Esophagus muscularis mucosa (tissue), 4 donors: ENCODE measurements at places on chromosomes 16 and 17.

DNA sequence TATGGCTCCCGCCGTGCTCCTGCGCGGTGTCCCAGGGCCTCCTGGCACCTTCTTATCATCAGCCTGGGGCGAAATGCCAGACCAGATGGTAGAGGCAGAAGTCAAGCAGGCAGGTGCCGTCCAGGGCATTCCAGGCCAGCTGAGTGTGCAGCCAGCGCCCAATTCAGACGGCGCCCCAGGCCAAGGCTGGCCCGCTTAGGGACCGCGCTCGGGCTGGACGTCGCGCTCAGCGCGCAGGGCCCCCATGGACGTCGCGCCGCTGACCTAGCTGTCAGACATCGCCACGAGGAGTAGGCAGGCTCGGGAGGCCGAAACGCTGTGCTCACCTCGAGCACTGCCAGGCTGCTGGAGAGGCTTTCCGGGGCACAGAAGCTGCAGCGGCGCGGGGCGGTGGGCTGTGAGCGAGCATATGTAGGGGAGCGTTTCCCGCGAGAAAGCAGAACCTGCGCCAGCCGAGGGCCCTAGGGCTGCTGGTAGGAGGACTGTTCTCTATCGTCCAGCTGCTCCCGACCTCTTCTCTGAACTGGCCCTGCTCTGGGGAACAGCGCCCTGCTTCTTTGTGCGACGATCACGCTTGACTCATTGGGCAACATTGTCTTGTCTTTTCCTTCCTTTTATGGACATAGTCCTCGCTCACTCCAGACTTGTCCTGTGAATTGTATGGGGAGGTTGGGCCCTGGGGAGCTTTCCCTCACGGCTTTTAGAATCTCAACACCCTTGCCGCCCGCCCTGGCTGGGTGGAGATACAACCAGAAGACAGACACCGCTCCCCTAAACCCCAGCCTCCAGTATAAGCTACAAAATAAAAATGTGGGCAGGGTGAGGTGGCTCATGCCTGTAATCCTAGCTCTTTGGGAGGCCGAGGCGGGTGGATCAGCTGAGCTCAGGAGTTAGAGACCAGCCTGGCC is 8.4 kb upstream of the CA4 start:
- no peak for DNase-seq

- DNase-seq: no peak
Observed at GRCh38 chr17:47702391-47702995, 8.5 kb downstream of the TBKBP1 start.

- DNase-seq: no peak
Observed at GRCh38 chr17:73546770-73547536, 97.3 kb downstream of the SDK2 start.

- DNase-seq: no peak
Observed at GRCh38 chr17:77306048-77306789, 165.4 kb downstream of the SEC14L1 start.

- no peak for DNase-seq
Observed at GRCh38 chr17:39640591-39641031, 3.7 kb downstream of the STARD3 start.

GRCh38 chr16:80788027-80788426 is 16.4 kb downstream of the CDYL2 start:
- no peak for DNase-seq

GRCh38 chr17:65270499-65271253 is 133.5 kb downstream of the RGS9 start:
- no peak for DNase-seq

GRCh38 chr17:19728084-19728495 is 11.7 kb upstream of the SLC47A2 start:
- DNase-seq: peak; percentile 96

- DNase-seq: no peak
Observed at GRCh38 chr17:40937384-40937819, at the start of gene KRT23. Gene KRT23 (minus strand): TSS chr17:40937646. CDS start chr17:40936603, 1,043 bp downstream.

DNA sequence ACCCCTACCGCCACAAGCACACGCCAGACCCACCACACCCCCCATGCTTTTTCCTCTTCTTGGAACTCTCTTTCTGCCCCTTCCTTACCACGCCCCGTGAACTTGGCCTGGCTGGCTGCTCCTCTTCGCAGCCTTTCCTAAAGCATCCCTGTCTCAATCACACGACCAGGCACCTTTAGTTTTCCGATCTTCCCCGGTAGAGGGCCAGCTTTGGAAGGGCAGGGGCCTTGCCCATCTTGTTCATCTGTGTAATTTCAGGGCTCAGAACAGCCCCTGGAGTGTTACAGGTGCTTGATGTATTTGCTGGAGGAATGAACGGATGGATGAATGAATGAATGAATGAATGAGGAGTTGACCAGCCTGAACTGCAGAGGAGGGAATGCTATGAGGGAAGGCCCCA is 3.7 kb downstream of the SPPL2C start:
- no peak for DNase-seq

DNA sequence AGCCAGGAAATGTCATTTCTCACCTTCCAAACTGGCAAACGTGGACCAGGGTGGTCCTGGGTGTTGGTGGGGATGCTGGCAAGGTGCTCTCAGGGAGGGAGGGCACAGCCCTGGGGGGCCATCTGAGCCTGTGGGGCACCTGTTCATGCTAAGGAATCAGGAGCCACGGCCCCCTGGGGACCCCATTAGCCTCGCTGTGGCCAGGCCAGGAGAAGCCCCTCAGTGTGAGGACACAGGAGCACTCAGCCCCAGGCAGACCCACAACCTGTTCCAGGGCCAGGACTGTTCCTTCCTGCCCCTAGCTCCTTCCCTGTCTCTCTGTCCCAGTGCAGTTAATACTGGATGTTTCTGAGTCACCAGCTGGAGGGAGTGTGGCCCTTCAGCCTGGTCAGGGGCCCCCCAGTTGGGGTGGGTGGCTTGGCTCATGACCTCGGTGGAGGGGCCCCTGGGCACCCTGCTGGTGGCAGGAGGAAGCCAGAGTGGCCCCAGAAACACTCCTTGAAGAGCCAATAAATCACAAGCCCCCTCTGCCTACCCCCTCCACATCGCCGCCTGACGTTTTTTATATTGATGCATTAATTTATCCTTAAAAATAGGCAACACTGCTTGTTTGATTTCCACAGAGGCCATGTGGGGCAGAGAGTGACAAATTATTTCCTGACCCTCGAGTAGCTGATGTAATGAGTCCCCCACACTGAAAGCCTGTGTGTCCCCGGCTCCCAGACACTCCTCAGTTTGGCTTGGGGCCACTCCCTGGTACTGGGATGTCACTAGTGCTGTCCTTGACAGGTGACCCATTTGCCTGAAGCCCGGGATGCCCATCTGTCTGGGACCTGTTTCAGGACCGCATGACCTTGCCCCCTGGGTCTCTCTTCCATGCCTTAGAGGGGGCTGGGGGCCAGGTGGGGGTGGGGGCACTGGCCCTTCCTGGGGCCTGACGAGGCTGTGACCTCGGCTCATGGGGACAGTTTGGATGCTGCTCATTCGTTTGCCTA is 22.3 kb downstream of the ACTG1 start:
- no peak for DNase-seq

DNA sequence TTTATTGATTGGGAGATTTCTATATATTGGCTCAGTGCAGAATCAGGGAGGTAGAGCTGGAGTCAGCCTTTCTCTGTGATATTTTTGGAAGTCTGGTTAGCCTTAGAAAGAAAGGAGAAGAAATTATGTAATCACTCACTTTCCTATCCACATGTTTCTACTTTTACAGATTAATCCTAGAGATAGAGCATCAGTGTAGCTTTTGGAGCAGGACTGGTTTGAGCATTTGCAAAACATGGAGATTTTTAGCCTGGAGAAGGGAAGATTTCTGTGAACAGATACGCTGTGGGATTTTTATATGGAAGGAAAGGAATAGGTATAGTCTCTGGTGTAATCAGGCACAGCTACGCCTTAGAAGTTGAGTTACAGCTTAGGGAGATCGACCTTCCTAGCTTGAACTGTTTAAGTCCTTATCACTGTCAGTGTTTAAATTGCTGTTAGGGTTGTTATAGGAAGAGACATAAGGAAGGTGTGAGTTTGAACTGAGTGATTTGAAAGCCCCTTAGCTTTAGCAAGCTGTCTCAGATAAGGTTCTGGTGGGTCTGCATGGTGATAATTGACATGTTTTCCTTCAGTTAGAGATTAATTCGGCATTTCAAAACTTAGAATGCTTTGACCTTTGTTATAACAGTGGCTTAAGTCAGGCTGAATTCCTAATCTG is 20.5 kb downstream of the METTL9 start:
- DNase-seq: no peak

- no peak for DNase-seq
Observed at GRCh38 chr17:16135461-16135860, 79.9 kb downstream of the NCOR1 start.

- no peak for DNase-seq
Observed at GRCh38 chr17:83193336-83194185, 114.2 kb downstream of the METRNL start.

DNA sequence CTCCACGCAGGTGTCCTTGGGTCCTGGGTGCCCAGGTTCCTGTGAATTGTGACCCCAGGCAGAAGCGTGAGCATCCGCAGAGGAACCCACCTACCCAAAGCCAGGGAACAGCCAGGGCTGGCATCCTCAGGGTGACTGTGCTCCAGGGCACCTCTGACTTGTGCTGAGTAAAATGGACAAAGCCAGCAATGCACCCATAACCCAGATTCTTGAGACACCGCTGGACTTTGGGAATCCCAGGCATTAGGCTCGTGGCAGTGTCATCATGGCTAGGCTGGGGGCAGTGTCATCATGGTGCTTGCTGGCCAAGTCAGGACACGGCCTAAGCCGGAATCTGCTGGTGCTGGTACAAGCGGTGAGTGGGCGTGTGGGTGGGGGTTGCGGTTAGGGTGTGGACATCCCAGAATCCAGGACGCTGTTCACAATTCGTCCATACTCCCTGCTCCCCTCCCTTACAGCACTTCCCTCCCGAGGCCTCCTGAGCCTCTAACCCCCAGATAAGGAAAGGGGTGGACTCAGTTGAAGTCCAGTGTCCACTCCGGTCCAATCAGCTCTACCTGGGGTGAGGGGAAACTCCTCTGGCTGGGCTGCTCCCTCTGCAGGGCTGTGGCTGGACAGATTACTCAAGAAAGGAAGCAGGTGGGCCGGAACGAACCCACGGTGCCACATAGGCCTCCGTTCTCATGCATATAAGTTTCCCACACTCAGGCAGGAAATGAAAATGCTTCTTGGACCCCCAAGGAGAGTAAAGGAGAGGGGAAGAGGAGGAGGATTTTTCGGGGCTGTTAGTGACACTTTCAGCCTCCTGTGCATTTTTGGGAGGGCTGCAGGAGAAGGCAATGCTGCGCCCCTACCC is 138.9 kb downstream of the SEC14L1 start:
- no peak for DNase-seq

DNA sequence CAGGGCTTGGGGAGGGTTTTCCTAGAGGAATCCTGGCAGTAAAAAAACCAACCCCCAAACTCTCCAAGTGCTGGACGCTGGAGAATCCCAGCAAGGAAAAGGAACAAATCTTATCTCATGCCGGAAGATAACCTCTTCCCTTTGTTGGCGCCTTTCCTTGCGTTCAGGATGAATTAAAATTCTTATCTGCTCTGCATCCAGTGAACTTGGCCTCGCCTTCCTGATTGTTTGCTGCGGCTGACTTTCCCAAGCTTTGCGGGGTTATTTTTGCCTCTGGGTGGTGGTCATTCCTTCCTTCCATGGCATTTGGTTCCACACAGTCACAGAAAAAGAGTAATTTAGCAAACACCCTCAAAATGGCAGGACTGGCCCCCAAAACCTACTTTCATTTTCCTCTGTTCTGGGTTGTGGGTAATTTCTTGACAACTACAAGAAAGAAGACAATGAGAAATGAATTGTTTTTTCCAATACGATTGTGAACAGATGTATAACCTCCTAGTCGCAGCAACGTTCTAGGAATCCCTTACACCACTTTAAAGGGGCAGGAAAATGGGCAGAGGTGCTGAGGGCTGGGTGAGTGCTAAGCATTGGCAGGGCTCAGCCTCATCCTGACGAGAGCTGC is 77.8 kb downstream of the MRC2 start:
- no peak for DNase-seq

DNA sequence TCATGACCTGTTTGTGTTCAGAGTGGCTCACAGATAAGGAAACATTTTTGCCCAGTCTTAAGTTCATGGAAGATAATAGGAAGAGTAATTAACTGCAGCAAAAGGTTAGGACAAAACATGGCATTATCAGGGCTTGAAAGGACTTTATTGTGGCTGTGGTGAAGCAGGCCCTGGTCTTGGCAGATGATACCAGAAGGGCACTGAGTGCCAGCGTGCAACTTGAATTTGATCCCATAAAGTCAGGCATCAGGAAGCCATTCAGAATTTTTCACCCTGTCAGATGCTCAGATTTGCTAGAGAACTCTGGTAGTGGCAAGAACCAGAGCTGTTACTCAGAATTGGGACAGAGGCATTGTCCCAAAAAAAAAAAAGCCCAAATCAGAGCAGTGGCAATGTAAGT is 11.2 kb upstream of the COG7 start:
- DNase-seq: no peak

DNA sequence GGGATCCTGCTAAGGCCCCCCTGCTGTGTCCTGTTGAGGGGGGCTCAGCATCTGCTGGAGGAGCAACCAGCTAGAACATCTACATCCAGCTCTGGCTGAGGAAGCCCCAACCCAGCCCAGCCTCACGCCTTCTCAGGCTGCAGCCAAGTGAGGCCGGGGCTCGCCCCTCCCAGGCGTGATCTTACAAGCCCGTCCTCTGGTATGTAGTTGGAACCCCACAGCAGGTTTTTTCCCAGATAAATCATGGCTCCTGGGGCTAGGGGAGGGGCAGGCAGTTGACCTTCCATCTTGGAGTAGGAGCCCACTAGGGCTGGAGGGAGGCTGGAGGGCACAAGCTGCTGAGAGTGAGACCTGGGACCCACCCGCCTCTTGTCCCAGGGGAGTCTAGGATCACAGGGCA is 4.7 kb downstream of the FAM83G start:
- DNase-seq: no peak

DNA sequence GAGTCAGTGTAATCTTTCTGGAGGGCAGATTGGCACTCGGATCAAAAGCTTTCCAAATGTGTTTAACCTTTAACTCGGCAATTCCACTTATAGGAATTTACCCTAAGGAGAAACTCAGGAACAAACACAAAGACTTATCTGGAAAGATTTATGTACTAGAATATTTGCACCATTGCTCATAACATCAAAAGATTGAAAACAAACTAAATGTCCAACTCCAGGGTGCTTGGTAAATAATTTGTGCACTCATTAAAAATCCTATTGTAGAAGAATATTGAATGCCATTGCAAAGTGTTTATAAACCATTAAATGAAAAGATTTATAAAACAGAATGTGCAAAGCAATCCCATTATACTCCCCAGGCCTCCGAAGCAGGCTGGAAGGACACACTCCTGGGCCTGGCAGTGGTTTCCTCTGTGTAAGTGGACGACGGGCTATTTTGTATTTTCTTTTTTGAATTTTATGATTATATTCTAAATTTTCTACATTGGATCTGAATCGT is 18.7 kb upstream of the RBFOX3 start:
- peak; percentile 82 for DNase-seq

GRCh38 chr16:84448444-84448843 is 56.0 kb downstream of the MEAK7 start:
- DNase-seq: no peak

GRCh38 chr16:3587547-3588110 is 10.4 kb upstream of the NLRC3 start:
- no peak for DNase-seq
